Activated CD4-positive, alpha-beta T cell treated with anti-CD3 and anti-CD28 coated beads, Interleukin-2, amount 10 ng/mL, durations not matched to agents 24 days and 14 days (primary cell): ENCODE measurements at places on chromosomes 2 and 18. TPM values are rescaled to one million over a fixed set of nuclear protein-coding genes. Genes with fewer than 3 reads are reported as not detected.
A peak's percentile ranks its signal among the peaks of the same experiment; 100 is the strongest.

VWA3B gene
- not detected in 2 replicates for total RNA-seq

DNA sequence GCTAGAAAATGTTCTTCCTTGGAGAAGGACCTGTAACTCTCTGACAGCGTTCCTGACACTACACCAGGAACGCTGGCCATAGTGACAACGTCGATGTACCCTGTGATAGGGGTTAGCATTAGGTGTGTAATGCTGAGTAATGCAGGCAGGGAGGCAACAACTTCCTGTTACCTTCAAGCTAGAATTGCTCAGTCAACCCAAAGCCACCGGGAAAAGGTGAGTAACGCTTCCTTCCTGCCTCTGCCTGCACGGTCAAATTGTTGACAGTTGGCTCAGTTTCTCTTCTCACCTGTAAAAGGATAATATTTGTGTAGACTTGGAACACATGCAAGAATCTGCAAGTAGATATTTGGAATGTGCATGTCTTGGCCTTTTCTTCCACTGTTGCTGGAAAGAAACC is 12.7 kb downstream of the FAM110C start:
- DNase-seq = peak; percentile 85

IL37 gene
- not detected in 2 replicates for total RNA-seq

DNA sequence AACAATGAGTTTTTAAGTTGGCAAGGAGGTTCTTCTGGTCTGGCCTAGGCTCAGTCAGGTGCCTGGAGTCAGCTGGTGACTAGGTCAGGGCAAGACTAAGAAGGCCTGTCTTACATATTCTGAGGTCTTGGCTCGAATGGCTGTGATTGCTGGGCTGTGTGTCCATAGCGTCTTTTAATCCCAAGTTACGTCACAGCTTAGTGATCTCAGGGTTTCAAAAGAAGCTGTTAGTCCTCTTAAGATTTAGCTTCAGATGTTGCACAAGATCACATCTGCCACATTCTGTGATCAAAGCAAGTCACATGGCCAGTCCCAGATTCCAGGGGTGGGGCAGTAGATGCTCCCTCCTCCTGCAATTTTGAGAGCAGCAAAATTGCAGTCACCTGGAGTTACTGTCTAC is 61.3 kb downstream of the PKP4 start:
- DNase-seq = no peak

- no peak for DNase-seq
Observed at GRCh38 chr2:223725494-223725893, 111.9 kb downstream of the AP1S3 start.

DNA sequence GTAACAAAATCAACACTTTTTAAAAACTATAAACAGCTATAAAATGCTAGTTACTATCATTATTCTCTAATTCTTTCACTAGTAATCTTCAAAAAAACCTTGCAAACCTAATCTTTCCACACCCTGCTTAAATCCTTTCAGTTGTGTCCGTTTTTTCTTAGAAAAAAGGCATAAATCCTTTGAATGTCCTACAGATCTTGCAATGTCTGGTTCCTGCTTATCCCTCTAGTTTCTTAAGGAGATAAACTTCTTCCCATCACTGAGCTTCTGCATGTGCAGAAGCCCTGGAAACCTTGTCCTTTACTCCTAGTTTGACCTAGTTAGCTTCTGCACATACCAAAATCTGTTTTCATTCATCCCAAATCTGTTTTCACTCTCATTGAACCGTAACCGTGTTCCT is 1.3 kb upstream of the PNO1 start:
- DNase-seq = no peak

DNA sequence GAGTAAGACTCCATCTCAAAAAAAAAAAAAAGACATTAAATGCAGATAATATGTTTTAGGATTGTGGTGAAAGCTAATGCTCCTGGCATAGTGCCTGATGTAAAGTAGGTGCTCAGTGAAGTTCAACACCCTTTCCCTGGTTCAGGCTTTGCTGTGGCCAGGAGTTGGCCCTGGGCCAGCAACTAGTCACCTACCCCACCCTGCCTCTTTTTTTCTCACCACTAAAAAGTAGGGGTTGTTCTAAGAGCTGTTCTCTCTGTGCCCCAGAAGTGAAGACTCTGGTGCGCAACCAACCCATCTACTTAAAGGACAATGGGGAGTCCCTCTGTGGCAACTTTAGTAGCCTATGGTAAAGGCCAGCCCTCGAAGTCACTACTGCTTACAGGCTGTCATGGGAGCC is 75.9 kb downstream of the DNMT3A start:
- no peak for DNase-seq

- DNase-seq = no peak
Observed at GRCh38 chr18:51279367-51279984, 82.0 kb upstream of the MEX3C start.

FAP gene
- total RNA-seq = not detected in 2 replicates

MYL12A gene
- total RNA-seq = 337 and 340 TPM in 2 replicates

- DNase-seq = no peak
Observed at GRCh38 chr2:201073071-201073470, 1.3 kb downstream of the NDUFB3 start.

DNA sequence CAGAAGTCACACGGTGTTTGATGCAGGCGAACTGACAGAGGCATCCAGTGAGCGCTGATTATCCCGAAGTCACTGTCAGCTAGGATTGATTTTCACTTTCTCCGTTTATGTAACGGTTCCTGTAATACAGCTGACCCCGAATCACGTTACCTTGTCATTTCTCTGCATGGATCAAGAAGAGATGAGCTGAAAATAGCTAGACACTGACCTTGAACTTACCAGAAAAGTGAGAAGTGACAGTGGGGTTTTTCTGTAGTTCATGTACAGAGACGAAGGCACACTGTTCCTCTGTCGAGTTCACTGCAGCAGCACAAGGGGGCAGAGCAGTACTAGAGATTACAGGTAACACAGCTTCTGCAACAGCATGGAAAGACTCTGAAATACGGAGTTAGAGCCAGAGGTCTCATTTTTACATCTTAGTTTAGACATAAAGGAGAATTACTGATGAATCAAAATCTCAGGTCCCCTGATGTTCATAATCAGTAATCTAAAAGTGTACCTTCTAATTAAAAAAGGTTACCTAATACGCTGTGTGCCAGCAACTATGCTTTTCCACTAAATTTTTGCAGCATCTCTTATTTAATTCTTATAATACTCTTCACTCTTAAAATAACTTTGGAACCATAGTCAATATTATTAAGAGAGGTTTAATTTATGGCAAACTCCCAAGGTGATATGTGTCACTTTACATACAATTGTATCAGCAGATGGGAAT is 33.1 kb downstream of the ARHGAP15 start:
- DNase-seq = peak; percentile 84

- DNase-seq = no peak
Observed at GRCh38 chr2:160306985-160307384, 106.9 kb upstream of the ITGB6 start.

DNAH6 gene
- total RNA-seq = 0.17 and 0.23 TPM in 2 replicates

DNA sequence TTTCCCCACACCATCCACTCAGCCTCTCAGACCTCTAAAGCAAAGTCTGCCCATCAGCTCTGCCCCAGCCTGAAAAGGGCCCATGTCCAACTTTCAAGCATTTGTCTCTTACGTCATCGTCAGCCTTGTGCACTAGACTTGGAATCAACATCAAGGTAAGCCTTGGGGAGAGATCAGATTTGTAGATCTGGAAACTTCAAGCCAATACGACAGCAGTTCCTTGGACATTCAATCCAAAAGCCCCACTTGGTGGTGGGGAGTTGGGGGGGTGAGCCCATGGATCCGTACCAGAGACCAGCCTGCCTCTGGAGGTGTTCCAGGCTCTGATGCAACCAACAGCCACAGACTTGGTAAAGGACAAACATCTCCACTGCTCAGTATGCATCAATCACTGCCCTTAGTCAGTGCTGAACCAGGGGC is 206.8 kb upstream of the MEIS1 start:
- no peak for DNase-seq

DNA sequence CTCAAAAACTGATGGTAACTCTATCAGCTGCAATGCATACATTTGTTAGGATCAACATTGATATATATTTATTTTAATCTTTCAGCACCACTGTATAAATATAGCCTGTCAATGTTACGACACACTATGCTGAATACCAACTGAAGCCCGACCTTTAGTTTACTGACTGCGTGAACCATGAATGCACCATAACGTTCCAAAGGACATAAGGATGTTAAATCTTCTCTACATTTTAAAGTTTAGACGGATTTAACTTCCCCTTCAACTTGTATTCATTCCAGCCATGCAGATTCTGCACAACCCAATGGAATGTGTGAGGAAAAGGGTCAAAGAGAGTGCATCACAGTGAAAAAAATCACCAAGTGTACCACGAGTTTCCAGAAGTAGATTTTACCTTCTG is 489.5 kb downstream of the IRS1 start:
- DNase-seq = no peak

XRCC5 gene
- 476 and 510 TPM in 2 replicates for total RNA-seq

CCDC195 gene
- not detected in 2 replicates for total RNA-seq

KCNG2 gene
- total RNA-seq = not detected in 2 replicates

GRCh38 chr2:213496226-213496625 is 212.0 kb downstream of the SPAG16 start:
- DNase-seq = no peak

GRCh38 chr2:12501469-12502158 is 215.1 kb upstream of the TRIB2 start:
- DNase-seq = peak; percentile 94

- peak; percentile 78 for DNase-seq
Observed at GRCh38 chr2:112920923-112921532, 10.1 kb downstream of the IL37 start.

DNA sequence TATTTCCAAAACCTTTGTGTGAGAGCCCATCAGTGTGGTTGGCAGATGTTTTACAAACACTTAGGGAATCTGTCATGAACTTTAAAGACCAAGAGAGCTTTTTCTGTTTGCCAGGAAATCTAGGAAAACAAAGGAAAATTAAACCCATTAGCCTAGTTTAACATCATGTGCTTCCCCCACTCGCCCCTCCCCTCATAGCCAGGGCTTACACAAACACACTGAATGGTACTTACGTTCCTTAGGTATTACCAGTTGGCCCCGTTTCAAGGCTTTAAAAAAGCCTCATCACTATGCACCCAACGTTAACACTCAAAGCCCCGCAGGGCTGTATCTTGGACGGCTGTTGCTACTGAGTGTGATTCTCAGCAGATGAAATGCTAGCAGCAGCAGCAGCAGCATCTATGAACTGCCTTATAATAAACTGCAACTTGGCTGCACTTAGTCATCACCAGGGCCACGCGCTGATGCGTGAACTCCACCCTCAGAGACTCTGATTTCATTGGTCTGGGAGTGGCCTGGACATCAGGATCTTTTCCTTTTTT is 20.1 kb upstream of the TTC39C start:
- no peak for DNase-seq

LOXL3 gene
- 1.5 and 1.7 TPM in 2 replicates for total RNA-seq

DNA sequence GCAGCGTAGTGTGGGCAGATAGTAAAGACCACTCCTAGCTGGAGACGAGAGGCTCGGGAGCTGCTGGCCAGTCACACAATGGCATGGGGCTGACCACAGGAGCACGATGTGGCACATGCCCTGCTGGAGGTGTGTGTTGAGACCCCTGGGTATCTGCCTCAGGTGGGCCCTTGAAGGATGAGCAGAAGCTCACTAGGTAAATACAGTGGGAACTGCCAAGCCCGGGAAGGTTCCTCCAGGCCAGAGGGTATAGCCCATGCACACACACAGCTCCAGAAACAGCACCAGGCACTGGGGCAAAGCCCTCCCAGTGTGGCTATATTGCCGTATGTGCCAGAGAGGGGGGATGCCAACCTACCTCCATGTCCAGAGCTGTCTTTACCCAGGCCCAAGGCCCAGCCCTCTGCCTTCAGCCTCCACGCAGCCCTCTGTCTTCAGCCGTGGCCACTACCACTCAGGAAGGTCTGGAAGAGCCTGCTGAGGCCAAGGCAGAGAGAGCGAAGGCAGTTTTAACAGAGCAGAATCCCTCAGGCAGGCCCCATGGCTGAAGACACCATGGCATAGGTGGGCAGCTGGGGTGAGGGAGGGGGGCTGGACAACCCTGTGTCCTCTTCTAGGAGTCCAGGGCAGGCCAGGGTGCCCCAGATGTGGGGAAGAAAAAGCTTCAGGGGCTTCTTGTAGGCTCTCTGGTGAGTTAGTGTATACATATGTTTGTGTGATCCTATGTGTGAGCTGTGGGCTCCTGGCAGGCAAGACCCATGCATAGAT is 7.0 kb upstream of the ARID5A start:
- no peak for DNase-seq

GRCh38 chr2:53181759-53182158 is 585.8 kb upstream of the CHAC2 start:
- no peak for DNase-seq

- no peak for DNase-seq
Observed at GRCh38 chr2:134728163-134728562, 9.4 kb upstream of the TMEM163 start.

C2orf80 gene
- total RNA-seq = not detected in 2 replicates

DNA sequence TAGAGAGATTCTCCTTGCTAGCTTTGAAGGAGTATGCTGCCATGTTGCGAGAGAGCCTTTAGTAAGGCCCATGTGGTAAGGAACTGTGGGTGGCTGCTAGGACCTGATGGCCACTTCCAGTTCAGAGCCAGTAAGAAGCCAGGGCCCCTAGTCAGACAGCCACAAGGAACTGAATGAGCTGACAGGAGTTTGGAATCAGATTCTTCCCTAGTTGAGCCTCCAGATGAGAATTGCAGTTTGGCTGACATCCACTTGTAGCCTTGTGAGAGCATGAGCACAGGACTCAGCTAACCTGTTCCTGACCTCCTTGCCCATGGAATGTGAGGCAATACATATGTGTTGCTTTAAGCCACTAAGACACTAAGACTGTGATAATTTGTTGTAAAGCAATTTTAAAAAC is 1.2 kb upstream of the WDR7 start:
- DNase-seq = no peak

- no peak for DNase-seq
Observed at GRCh38 chr18:24398540-24398939, 916 bp upstream of the OSBPL1A start.

GRCh38 chr2:60391230-60391629 is 162.2 kb downstream of the BCL11A start:
- no peak for DNase-seq

GRCh38 chr2:102111823-102112222 is 30.7 kb upstream of the IL1R1 start:
- no peak for DNase-seq

DNA sequence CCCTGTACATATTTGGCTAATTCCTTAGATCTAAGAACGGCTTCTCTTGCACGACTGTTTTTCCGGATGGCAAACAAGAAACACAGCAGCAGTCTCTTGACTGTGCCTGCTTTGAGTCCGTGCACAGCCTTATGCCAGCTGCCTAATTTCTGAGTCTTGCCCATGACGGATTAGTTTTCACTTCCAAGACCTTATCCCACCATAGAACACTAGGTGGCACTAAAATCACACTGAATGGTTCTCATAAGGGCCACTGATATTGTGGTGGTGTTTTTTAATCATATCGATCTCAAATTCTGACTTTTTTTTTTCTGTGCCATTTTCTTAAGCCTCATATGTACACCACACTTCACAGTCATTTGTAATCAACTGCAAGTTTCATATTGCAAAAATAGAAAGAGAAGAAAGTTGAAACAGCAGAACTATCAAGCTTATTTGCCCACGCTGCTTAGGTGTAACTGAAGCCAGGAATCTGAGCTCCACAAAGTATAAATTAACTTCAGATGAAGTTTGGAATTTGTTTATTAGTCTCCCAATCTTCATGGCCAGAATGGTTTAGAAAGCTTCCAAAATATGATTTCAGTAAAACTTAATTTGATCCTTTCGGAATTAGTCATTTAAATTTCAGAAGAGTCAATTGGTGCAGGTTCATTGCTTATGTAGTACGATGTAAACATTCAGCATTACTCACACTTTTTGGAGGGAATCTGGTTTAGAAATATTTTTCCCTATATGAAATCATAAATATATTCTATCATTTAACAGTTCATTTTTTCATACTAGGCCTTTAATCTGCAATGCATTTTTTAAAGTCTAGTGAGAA is 45.5 kb upstream of the SCN7A start:
- peak; percentile 77 for DNase-seq

ZSCAN30 gene
- 11.6 and 12.2 TPM in 2 replicates for total RNA-seq
